Activated naive CD4-positive, alpha-beta T cell (primary cell): ENCODE measurements at places on chromosomes 16 and 17.

GRCh38 chr16:75983741-75984381, 257.6 kb upstream of the CPHXL start:
- DNase-seq = no peak

DNA sequence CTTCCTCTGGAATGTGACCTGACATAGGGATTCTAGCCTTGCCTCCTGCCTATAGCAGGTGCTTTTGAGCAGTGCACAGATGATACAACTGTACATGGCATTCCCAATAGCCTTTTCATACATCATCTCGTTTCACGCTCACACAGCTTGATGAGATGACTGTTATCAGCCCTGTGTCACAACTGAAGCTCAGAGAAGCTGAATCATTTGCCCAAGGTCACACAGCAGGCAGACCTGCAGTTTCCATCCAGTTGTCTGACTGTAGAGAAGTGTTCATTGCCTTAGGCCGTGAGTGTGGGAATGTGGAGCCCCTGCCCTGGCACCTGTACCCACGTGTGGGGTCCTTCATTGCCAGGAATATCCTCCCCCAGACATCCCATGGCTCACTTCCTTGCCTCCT, 20.1 kb downstream of the WFDC1 start:
- no peak for DNase-seq

DNA sequence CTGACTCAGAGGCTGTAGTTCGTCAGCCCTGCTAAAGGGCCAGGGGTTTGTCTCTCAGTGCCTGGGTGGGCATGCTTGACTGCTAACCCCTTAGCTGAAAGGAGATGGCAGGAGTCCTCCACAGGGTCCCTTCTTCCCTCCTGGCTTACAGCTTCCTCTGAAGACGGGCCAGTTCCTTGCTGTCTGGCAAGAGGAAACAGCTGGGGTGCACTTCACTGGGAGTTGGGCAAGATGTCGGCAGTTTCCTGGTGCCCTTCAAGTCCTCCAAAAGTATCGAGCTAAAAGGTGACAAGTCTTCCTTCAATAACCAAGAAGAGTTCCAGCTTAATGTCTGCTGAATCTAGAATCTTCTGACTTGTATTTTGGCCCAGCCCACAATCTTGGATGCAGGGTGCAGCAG, 23.4 kb downstream of the NUP85 start:
- DNase-seq = no peak

GRCh38 chr16:16007743-16008111, 58.3 kb downstream of the ABCC1 start:
- no peak for DNase-seq

DNA sequence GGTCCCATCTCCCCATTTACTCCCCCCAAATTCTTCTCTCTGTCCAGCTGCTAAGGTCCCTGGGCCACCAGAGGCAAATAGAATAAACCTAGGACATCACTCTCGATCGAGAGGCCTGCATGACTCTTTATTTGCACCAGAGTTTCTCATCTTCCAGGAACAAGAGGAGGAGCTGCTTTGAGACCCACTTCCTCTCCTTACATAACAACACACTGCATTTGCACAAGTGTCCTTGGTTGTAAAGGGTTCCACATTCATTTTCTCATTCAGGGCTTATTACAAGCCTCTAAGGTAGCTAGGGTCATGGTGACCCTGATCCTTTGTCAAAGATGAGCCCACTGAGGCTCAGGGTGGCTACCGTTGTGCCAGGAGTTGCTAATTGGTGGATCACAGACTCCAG, 38.1 kb upstream of the RHOT1 start:
- no peak for DNase-seq

- DNase-seq = no peak
Observed at GRCh38 chr16:8959921-8960787, 3.6 kb downstream of the USP7 start.

- DNase-seq = no peak
Observed at GRCh38 chr17:34024386-34024785, 230.7 kb upstream of the CCL2 start.

DNA sequence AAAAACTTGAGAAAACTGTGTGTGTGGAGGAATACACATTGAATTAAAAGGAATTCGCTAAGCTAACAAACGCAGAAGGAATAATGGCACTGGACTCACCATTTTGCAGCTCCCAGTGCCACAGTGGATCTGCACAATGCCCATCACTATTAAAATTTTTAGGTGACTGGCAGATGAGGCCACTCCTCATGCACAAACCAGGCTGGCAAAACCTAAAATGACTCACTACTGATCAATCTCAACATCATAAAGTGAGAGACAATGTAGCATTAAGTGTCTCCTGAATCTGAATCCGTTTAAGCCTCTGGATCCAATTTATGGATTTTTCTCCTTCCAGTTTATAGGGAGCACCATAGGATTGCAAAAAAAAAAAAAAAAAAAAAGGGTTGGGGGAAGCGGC, 20.6 kb downstream of the MYH10 start:
- DNase-seq = no peak

DNA sequence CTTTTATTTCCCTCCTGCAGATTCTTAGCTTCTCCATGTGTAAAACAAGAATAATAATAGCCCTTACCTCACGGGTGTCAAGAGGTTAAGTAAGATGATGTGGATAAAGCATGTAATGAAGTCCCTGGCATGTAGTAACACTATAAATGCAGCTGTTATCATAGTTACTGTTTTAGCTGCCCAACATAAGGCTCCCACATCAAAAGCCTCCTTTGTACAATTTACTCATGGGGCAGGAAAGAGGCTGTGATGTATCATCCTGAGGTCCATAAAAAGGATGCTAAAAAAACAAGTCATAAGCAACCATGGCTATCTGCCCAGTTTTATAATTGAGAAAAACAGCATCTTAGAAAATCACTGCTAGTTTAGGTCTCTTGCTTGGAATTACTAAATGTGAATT, 339.7 kb downstream of the CA10 start:
- no peak for DNase-seq

DNA sequence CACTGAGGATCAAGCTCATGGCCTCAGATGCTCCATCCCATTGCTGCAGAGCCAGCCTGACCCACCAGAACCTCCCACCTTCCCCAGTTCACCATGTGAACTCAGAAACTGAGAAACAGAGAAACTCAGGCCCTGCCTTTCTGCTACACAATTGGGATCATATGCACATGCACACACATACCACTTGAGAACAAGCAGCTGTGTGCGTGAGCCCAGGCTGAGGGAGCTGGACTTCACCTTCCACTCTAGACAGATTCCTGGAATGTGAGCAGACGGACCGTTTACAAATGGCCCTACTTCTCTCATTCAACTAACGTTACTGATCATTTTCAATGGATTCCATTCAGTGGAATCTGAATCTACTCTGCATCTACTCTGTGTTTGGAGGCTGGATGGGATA, 1.7 kb upstream of the SPEM2 start:
- no peak for DNase-seq

DNA sequence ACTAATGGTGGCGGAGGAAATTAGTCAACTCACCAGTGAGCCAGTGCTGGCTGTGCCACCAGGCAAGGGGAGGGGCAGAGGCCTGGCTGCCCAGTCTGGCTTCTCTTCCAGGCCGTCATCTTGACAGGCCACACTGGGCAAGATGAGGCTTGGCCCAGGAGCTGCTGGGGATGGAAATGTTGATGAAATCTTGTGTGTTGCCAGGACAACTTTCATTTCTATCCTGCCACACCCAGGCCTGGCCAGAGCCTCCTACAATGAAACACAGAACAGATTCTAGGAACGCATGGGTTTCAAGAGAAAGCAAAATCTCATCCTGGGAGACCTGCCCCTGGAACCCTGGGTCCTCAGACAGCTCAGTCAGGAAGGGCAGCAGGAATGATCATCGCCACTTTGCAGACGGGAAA, 9.3 kb downstream of the HEXIM2 start:
- no peak for DNase-seq

- no peak for DNase-seq
Observed at GRCh38 chr16:87864331-87864989, 4.8 kb downstream of the SLC7A5 start.

GRCh38 chr16:87696726-87697125, 69.1 kb downstream of the KLHDC4 start:
- DNase-seq = no peak
